ENCODE measurements at places on chromosomes 6 and 20. TPM values are rescaled to one million over a fixed set of nuclear protein-coding genes. Genes with fewer than 3 reads are reported as not detected.
A peak's percentile ranks its signal among the peaks of the same experiment; 100 is the strongest.

DNA sequence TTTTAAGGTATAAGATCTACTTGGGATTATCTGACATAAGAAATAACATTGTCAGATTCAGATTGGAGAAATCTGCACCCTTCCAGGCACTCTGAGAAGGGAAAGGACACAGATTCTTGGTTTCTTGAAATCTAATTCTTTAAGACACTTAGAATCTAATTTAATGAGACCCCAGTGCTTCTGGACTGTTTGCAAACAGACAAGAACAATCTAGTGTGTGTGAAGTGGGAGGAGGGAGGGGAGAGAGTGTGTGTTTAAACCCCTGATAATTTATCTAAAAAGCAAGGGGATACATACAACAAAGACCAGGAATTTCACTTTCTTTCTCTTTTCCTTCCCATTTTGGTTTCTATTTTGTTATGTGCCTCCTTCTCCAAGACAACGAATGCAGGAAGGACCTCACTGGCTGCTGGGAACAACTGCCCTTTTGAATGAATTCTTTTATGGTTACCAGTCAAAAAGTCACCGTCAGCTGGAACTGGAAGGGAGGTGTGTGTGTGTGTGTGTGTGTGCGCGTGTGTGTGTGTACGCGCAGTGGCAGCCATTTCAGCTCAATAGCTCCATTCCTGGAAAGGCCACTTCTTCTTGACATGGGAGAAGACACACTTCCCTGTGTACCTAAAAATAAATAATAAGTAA is 129.4 kb downstream of the BCAS1 start:
- no peak for DNase-seq
- H3K36me3 ChIP-seq = no peaks in the 10 kb centered on the region
- H3K27me3 ChIP-seq = no peaks in the 10 kb centered on the region
- peak overlapping the region; percentile 73 for H3K27ac ChIP-seq

DNA sequence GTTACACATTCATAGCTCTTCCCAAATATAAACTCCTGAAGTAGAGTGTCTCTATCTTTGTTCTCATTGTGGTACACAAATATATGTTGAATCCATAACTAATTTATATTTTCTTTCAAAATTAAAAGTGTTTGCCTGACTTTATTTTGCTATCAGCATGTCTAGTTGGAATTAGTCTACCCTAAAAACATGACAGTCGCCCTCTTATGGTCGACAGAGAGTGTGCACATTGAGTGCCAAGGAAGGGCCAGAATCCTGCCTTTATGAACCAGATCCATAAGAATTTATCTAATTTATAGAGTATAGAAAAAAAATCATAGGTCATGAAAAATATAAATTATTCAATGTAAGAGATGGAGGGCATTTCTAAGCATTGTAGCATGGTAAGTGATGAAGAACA is 12.3 kb upstream of the DEFB112 start:
- H3K27me3 ChIP-seq = no peaks in the 10 kb centered on the region
- no peak for DNase-seq
- H3K4me1 ChIP-seq = no peaks in the 10 kb centered on the region
- no peaks in the 10 kb centered on the region for H3K36me3 ChIP-seq
- no peak overlapping the region for H3K4me3 ChIP-seq

The TRDN gene
- total RNA-seq = 394 TPM

DNA sequence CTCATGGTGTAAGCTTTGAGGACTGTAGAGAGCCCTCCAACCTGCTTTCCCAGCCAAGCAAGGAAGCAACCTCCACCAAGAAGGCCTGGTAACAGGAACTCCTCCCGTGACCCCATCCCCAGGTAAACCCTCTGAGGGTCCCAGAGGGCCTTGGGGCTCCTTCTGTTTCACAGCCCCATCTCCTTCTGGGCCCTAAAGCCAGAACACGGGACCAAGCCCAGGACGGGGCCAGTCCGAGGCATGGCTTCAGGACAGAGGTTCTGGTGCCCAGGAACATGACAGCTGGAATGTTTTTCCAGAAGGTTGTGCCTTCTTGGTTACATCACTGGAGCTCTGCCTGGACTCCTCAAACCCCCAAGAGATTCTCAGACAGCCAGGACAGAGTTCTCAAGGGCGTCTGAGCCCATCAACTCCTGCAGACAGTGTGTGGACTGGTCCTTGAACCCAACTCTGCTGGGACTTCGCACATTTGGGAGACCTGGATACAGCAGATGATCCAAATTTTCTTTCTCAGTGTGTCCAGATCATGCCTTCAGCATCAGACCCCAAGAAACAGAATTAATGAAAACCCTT is 43.1 kb downstream of the RRBP1 start:
- H3K36me3 ChIP-seq = peaks cover 20% of the 10 kb centered on the region
- no peaks in the 10 kb centered on the region for H3K27me3 ChIP-seq
- H3K27ac ChIP-seq = no peak overlapping the region
- no peak overlapping the region for H3K4me3 ChIP-seq
- peaks cover 34% of the 10 kb centered on the region for H3K4me1 ChIP-seq
